ENCODE measurements at places on chromosomes 5 and 9.

DNA sequence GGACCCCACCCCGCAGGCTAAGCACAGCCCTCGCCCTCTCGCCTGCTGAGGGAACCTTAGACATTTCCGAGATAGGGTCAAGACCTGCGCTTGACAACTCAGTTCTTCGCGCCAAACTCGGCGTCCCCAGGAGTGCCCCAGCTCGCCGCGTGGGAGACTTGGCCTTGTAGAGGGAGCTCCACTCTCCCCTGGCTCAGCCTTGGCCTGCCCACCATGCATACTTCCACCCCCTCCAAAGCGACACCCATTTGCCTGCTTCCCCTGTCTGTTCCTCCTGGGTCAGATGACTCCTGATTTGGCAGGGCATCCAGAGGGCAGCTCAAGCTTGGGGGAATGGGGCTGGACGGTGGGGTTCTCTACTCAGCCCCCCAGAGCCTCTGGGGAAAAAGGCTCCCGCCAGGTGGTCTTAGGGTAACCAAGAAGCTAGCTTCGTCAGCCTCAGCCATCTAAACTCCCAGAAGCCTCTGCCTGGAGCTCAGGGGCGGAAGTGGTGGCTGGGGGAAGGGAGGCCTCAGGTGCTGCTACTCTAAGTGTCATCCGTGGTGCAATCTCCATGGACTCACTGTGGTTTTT is 560 bp downstream of the DOCK2 start:
- DNase-seq, result no peak

GRCh38 chr5:114305402-114306207 is 56.3 kb upstream of the KCNN2 start:
- no peak for DNase-seq

DNA sequence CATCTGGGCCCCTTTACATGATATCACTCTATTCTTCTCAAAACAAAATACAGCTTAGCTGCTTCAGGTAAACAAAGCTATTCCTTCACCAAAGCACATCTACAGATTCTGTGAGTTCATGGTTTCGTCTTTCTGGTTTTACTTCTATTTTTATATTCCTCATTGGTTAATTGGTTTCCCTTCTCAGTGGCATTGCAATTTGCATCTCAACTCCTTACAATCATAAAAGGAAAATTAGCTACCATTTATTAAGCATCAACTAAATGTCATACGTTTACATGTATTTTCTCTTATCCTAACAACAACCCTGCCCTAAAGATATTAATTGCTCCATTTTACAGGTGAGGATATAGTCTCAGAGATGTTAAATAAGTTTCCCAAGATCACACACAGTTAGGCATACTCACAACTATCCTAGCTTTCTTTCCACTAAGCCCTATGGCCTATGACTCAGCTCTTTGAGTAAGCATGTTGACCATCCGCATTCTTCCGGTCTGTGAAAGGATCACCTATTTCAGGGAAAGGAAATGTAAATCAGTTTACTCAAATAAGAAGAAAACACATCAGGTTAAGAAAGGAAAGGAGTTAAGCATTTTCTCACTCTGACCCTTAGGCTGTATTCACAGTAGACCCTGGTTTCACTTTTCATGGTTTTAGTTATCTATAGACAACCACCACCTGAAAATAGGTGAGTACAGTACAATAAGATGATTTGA is 146.1 kb downstream of the CAAP1 start:
- DNase-seq, result no peak

- DNase-seq, result peak; percentile 48
Observed at GRCh38 chr9:96217754-96218693, 84.0 kb downstream of the HSD17B3 start.

GRCh38 chr5:58770136-58770535 is 187.3 kb downstream of the RAB3C start:
- DNase-seq, result no peak

DNA sequence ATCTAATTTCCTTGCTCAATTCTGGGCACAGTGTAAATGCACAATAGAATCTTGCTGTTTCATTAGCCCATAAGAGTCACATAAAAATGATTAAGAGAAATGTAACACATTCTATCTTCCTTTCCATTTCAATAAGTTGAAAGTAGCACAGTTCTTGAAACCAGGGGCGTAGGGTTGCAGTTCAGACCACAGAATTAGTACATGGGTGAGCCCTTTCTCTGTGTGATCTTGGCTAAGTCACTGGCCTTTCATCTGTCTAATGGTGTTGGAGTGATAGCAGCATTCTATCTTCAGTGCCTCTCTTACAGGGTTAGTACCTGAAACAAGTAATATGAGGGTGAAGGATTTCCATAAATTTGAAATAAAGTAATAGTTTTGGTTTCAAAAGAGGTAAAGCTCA is 445.3 kb upstream of the ZNF462 start:
- DNase-seq, result no peak

Data from NCI-H510A treated with DMSO at 0.1 percent for 48 hours (cell line).